ENCODE measurements at places on chromosomes 6 and 20.

GRCh38 chr6:15672291-15672690 lies 9.5 kb upstream of the DTNBP1 start:
- DNase-seq: no peak

DNA sequence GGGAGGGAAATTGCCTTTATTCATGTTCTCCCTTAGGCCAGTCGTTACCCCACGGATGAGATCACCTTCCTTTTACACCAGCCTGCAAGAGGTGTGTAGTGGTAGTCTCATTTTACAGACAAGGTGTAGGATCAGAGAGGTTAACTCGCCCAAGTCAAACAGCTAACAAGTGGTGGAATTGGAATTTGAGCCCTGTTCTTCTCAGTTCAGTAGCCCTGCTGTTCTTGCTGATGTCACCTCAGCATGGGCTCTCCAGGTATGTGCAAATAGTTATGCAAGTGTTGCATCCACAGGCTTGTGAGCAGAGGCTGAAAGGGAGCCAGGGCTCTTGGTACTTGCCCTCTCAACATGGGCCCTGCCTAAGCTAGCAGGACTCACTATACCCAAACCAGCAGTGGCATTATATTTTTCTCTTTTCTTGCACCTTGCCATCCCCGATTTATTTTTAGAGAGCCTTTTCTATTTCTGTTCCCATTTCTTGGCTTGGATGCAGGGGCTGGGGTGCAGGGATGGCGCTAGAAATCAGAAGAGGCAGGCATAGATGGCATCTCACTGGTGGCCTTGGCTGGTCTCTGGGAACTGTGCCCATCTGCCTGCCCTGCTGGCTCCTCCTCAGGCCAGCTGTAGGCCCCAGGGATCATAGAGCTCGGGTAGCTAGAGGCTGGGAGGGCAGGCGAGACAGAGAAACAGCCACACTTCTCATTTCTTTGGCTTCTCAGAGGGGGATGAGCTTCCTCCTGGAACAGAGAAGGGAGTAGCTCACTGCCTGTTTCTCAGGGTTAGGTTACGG lies 18.2 kb downstream of the PPARD start:
- DNase-seq: peak; percentile 62

GRCh38 chr6:56851541-56852259 lies 103.2 kb upstream of the BEND6 start:
- no peak for DNase-seq

- peak; percentile 45 for DNase-seq
Measured at GRCh38 chr6:30541515-30542403, 14.5 kb downstream of the GNL1 start.

DNA sequence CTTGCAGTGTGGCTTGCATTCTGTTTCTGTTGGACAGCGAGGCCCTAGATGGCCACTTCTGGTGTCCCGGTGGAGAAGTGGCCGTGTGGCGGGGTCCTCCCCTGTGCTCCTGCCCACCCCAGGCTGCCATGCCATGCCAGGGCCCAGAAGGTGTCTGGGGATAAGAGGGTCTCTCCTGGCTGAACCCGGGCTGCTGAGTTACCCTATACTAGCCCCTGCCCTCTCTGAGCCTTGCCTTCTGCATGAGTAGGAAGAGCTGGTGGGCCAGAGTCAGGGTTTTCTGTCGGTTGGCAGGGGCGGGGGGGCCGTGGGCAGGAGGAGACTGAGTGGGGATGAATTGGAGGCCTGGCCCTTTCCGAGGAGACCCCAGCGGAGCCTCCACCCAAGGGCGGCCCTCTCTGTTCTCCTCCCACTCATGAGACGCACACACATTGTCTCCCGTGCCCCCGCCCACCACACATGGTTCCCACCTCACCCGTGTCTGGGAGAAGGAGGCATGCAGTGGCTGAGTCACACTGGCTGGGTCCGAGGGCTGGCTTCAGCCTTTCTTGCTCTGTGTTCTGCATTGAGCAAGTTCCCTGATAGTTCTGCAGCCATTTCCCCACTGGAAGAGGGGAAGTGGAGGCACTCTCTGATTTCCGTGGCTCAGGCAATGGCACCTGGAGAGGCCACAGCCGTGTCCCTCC lies 24.6 kb downstream of the VSTM2L start:
- DNase-seq: no peak

DNA sequence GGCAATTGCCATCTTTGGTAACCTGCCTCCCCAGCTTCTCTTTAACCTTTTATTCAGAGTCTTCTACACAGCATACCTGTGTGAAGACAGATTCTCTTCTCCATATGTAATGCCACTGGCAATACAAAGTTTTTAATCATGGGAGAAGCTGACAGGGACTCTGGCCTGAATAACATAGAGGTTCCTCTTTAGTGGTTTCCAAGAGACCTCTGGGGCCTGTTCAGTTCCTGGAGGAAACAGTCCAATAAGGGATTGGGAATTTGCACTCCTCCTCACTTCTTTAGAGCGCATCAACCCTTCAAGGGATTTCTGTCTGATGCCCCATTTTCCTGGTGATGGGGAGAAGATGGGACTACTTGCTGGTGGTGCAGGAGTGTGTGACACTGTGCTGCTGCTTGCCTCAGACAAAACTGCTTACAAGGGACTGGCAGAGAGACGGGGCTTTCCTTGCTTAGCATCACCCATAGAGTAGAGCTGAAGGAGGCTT lies 1.4 kb downstream of the RIMS1 start:
- no peak for DNase-seq

DNA sequence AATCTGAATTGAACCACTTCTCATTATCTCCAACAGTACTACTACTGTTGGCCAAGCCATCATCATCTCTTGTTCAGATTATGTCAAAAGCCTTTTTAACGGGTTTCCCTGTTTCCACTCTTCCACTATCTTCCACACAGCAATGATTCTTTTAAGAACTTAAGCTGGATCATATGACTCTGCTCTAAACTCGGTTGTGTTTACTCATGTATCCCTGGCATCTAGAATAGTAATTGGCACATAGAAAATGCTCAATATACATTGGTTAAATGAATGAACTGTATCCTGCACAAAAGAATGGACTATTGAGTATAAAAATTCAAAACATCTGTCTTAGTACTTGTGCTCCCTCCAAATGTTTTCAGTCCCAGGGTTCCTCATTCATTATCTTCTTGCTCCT lies 2.8 kb upstream of the COX7A2 start:
- no peak for DNase-seq

- DNase-seq: no peak
Measured at GRCh38 chr6:56162081-56162480, 85.3 kb downstream of the COL21A1 start.

DNA sequence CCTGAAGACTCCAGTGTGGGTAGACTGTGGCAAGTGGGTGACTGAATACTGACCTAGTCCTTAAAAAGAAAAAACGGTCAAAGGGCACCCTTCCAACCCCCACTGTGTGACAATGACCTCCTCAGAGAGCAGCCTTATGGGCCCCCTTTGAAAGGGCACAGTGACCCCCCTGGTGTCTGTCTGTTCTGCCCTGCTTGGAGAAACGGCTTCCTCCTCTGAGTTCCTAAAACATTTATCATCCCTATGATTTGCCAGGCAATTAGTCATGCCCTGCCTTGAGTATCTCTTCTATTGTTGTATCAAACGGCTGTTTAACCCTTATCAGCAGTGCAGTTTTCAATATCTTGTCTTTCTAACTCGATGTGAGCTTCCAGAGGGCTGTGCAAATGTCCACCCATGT lies 21.0 kb upstream of the STX16 start:
- DNase-seq: no peak

DNA sequence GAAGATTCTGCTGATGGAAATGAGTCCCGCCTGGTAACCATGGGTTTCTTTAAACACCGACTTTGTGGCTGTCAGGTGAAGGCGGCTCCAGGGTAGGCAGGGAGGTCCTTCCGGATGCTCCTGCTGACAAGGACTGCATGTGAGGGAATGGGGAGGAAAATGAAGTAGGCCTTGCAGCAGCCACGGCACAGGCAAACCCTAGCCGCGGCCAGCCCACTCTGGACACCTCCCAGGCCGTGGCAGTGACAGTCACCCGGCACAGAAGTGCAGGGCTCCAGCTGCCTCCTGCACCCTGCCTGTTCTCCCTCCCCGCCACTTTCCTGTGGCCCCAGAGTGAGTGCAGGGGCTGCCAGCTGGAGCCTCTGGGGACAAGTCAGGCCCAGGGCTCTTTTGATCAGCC lies 21.0 kb downstream of the BPIFB1 start:
- DNase-seq: no peak

DNA sequence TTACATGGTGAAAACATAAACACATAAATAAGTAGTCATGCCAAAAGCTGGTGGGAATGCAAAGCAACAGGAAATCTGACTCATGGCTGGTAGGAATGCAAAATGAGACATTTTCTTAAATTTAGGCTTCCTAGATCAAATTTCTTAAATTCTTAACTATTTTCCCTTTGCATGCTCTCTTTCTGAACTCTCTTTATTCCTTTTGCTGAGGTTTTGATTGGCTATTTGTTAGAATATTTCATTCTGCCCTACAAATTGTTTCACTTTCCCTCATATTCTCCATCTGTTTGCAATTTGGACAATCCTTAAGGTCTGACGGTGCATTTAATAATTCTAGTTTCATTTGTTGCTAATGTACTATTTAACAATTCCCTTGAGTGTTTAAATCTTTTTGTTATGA lies 437.5 kb upstream of the RGS17 start:
- DNase-seq: no peak

DNA sequence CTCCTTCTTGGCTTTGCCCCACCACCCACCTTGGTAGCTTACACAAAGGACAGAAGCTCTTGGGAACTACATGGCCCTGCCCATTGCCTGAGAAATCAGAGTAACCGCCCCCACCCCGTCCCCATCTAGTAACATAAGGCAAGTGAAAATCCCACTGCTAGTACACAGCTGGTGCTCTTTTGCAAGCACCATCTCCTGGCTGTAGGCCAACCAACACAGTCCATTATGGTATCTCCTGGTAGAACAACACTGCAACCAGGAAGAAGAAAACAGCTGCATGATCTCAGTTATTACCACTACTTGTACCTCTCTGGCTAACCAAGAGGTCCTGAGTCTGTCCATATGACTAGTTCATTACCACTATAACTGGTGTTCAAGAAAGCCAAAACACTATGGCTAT lies 841.1 kb upstream of the MANEA start:
- DNase-seq: no peak

GRCh38 chr6:11083491-11083890 lies 10.1 kb upstream of the SMIM13 start:
- no peak for DNase-seq

DNA sequence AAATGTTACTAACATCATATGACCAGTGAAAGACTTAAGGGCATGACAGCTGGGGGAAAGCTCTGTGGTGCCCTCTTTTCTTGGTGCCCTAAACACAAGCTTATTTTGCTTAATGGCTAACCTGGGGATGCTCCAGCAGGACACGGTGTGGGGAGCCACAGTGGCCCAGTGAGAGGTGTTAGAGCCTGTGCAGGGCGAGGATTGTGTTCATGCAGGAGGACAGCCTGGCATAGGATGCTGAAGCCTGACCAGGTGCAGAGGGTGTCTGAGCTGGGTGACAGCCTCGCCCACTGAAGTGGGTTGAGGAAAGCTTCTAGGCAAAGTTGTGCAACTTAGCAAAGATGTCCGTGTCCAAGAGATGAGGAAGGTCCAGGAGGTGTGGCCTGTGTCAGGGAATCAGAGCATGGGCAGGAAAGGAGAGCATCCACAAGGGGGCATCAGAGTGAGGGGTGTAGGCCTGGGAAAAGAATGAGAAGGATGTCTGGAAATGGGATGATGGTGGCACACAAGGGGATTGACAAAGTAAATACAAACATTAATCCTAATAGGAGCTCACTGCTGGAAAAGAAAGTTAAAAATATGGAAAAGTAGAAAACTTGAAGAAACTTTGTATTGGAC lies 33.9 kb downstream of the SLC17A4 start:
- DNase-seq: no peak

DNA sequence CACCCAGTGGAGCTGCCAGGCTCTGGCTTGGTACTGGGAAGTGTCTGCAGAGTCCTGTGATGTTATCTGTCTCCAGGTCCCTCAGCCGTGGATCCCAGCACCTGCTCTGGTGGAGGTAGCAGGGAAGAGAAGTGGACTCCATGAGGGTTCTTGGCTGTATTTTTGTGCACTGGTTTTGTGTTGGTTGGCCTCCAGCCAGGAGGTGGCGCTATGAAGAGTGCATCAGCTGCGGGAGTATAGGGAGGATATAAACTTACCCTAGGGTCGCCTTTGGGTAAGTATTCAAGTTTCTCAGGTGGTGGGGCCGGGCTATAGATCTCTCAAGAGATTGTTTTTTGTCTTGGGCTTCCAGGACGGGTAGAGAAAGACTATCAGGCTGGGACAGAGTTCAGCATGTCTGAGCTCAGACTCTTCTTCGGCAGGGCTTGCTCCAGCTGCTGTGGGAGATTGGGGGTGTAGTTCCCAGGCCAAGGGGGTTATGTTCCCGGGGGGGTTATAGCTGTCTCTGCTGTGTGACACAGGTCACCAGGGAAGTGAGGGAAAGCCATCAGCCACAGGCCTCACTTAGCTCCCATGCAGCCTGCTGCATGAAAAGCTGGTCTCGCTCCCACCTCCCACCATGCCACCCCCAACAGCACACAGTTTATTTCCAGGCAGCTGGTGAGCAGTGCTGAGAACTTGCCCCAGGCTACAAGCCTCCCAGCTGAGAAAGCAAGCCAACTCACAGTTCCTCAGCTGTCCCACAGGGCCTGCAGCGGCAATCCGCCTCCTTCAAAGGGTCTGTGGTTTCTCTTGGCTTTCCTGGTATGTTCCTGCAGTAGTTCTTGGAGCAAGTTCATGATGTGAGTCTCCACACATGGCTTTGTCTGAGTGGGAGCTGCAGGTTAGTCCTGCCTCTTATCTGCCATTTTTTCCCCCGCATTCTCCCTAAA lies 115.7 kb downstream of the AIG1 start:
- no peak for DNase-seq

- DNase-seq: no peak
Measured at GRCh38 chr6:106613590-106613989, 15.7 kb downstream of the RTN4IP1 start.

All from gastrocnemius medialis (tissue), 4 donors.